Activated T-helper 2 cell treated with anti-CD3 and anti-CD28 coated beads, Interferon-gamma antibody, Interleukin-2, Interleukin-4, amounts not matched to agents 10 μg/mL and 5 μg/mL and 100 μg/mL, durations not matched to agents 14 hours and 24 hours and 36 hours (primary cell): ENCODE measurements at places on chromosomes 6 and 20.

DNA sequence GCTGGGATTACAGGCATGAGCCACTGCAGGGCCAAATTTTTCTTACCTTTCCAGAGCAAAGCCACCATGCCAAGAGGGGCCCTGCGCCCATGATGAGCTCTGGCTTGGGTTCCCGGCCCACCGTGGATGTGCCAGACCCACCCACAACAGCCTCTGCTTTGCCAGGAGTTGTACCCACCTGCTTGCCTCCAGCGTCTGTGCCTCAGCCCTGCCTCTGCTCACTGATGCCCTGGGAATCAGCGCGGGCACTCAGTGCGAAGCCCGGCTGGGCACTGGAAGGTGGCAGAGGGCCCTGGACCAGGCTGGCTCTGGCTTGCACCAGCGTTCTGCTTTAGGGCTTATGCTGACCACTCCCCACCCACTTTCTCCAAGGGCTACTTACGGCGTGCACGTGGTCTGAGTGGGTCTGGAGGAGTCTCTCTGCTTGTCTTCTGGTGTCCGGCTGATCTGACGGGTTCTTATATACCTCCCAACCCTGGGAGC lies at the start of gene MLN:
Gene MLN, minus strand, starts transcription at position 433 of the 483 bp plus-strand sequence. CDS start 2,840 bp downstream, outside the sequence.
- DNase-seq = no peak

DNA sequence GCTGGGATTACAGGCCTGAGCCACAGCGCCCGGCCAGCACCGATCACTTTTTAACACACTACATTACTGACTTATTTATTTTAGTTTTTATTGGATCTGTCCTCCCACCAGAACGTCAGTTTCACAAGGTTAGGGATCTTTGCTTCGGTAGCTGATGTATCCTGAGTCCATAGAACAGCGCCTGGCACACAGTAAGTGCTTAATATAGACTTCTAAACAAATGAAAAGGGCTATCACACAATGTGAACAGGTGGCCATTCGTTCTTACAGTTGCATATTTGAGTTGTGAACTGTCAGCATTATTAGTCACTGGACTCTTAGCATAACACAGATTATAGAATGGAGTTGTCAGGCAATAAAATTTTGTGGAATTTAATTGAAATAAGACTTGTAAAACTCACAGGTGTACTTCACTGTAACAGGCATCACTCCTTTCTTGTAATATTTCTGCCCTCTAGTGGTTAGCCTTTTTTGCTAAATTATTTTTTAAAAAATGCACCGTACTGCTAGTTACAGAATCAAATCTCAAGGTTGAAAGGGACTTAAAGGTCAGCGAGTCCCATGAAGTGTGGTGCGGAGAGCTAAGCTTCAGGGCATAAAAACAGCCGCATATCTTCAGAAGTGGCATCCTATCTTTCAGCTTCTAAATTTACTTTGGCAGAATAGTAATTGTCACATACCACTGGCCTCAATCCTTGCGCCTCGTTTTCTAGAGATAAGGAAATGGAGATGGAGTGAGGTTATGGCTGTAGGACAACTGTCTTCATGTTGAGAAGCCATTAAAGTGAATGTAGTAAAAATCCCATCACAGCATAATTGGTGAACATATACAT lies 3.4 kb upstream of the TBC1D7 start:
- no peak for DNase-seq

DNA sequence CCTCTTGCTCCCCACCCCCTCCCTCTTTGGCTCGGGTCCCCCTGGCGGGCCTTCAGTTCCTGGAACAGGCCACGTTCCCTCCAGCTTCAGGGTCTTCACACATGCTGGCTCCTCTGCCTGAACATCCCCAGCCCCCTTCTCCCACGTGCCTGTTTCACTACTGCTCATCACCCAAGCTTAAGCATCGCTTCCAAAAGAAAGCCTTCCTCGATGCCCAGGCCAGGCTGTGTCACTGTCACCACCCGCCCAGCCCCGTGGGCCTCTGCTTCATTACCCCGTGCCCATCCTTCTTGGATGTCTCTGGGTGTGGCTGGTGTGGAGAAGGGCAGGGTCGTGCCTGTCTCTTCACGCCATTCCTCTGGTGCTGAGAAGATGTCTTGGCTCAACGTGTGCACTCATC lies 2.8 kb downstream of the DLGAP4 start:
- no peak for DNase-seq

GRCh38 chr6:142361779-142362750 lies 60.3 kb downstream of the ADGRG6 start:
- no peak for DNase-seq

DNA sequence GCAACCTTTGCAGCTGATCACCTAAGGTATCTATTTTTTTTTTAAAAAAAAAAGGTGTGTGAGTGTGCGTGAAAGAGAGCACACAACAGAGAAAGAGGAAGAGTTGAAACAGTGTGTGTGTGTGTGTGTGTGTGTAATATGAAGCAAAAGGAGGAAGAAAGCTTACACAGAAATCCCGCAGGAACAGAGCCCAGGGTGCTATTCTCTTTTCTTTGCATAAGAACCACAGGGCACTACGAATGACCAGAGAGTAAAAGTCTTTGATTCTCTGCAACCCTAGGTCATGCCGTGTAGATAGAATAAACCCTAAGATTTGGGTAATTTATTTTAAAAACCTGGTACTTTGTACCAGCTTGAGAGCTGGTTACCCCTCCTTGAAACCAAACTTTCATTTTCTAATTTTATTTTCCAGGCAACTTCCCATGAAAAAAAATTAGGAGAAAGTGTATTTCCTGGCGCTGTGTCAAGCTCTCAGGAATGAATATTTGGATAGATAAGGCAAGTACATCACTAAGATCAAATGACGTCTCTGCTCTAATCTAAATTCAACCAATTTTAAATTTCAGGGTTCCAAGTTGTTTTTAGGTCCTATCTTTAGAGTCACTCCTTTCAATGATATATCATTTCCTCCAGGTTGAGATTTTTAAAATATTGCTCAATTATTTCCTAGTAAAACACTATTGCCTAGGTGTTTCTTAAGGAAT lies 47.9 kb upstream of the ID4 start:
- DNase-seq = no peak

- DNase-seq = no peak
Observed at GRCh38 chr6:162999575-163000285, 272.0 kb downstream of the PACRG start.
